ENCODE measurements at places on chromosomes 1 and 21. TPM values are rescaled to one million over a fixed set of nuclear protein-coding genes. Genes with fewer than 3 reads are reported as not detected.

DNA sequence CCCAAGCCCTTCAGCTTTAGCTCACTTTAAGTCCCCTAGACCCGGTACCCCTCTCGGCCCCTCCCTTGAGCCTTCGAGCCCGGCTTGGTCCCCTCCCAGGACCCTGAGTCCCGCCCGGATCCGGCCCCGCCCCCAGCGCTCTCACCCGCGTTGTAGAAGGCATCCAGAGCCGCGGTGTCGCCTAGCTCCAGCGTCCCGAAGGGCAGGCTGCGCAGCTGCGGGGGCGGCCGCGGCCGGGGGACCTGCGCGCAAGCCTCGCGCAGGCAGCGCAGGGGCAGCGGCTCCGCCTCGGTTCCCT is 699 bp downstream of the MAP3K6 start:
- peak; percentile 53 for DNase-seq
- peaks cover 2% of the 10 kb centered on the region for H3K27me3 ChIP-seq
- peak overlapping the region; percentile 98 for H3K27ac ChIP-seq
- peak overlapping the region; percentile 92 for H3K4me3 ChIP-seq
- H3K4me1 ChIP-seq: peaks cover 19% of the 10 kb centered on the region

DNA sequence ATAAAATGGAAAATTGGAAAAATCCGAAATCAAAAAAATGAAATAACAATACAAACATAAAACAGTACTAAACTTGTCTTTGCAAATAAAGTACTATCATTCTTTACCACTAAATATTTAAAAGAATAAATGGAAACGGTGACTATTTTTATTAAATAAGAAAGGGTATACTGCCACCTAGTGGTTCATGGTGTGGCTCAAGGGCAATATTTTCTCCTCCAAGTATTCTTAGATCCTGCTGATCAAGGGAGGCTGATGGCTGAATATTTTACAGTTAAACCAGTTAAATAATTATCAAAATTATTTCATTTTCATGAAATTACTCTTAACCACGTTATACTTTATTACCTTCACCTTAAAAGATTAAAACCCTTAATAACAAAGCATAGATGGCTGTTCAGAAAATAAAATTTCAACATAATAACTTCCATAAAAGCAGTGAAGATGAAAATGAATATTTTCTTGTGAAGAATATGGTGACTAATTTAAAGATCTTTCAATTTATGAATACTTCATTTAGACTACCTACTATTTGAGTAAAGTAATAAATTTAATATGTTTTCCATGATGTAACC is 1793.9 kb downstream of the NCAM2 start:
- H3K4me1 ChIP-seq: no peaks in the 10 kb centered on the region
- H3K4me3 ChIP-seq: no peak overlapping the region
- H3K27ac ChIP-seq: no peak overlapping the region
- no peaks in the 10 kb centered on the region for H3K27me3 ChIP-seq
- no peaks in the 10 kb centered on the region for H3K36me3 ChIP-seq

GRCh38 chr1:3676581-3677470 is 24.5 kb downstream of the TP73 start:
- no peaks in the 10 kb centered on the region for H3K4me1 ChIP-seq
- peaks cover 29% of the 10 kb centered on the region for H3K27me3 ChIP-seq
- no peaks in the 10 kb centered on the region for H3K36me3 ChIP-seq
- no peak overlapping the region for H3K27ac ChIP-seq
- no peak for DNase-seq
- no peak overlapping the region for H3K4me3 ChIP-seq

OXCT2 gene
- total RNA-seq: 1.7 TPM

- H3K4me1 ChIP-seq: no peaks in the 10 kb centered on the region
- no peaks in the 10 kb centered on the region for H3K27me3 ChIP-seq
- H3K4me3 ChIP-seq: no peak overlapping the region
- peaks cover 13% of the 10 kb centered on the region for H3K36me3 ChIP-seq
Observed at GRCh38 chr1:35334485-35334884, 66.0 kb downstream of the ZMYM4 start.

LCE2C gene
- total RNA-seq: not detected

OLFML2B gene
- total RNA-seq: 9.1 TPM

RHD gene
- total RNA-seq: not detected

GRCh38 chr1:203692565-203693470 is 66.2 kb downstream of the ATP2B4 start:
- peak overlapping the region; percentile 75 for H3K4me3 ChIP-seq
- H3K27me3 ChIP-seq: peaks cover 11% of the 10 kb centered on the region
- DNase-seq: peak; percentile 95
- peaks cover 79% of the 10 kb centered on the region for H3K4me1 ChIP-seq
- peaks cover 35% of the 10 kb centered on the region for H3K36me3 ChIP-seq
- peak overlapping the region; percentile 99 for H3K27ac ChIP-seq

GRCh38 chr1:93585059-93585966 is 96.3 kb downstream of the BCAR3 start:
- peak; percentile 61 for DNase-seq
- H3K4me1 ChIP-seq: peaks cover 67% of the 10 kb centered on the region
- peak overlapping the region; percentile 41 for H3K4me3 ChIP-seq
- peak overlapping the region; percentile 84 for H3K27ac ChIP-seq

DNA sequence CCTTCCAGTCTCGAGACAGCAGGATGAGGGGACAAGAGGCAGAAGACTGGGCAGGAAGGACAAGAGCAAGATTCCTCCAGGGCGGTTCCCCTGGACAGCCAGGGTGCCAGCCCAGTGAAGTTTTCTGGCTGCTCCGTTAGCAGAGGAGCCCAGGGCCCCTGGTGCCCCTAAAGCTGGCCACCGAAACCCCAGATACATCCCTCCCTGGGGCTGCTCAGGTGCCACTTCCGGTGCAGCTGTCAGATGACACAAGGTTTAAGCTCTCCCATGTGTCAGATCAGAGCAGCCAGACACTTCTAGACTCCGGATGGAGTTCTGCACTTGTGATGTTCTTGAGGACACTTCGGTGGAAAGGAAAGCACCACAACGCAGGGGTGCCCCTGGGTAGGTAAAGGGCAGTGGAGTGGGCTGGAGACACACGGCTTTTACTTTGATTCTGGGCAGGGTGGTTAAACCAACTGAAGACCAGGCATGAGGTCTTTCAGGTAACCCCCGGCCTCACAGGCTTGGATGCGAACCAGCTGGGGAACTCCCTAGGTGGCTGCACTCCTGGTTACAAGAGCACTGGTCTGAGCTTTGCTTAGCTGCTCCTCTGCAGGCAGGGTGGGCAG is 85.7 kb downstream of the ITPKB start:
- 0 out of 2 replicates have a peak overlapping the region, but pooled peaks have one; percentile 9 for H3K27ac ChIP-seq
- no peak for DNase-seq
- H3K4me1 ChIP-seq: peaks cover 26% of the 10 kb centered on the region
- H3K36me3 ChIP-seq: no peaks in the 10 kb centered on the region
- H3K27me3 ChIP-seq: peaks cover 3% of the 10 kb centered on the region

DNA sequence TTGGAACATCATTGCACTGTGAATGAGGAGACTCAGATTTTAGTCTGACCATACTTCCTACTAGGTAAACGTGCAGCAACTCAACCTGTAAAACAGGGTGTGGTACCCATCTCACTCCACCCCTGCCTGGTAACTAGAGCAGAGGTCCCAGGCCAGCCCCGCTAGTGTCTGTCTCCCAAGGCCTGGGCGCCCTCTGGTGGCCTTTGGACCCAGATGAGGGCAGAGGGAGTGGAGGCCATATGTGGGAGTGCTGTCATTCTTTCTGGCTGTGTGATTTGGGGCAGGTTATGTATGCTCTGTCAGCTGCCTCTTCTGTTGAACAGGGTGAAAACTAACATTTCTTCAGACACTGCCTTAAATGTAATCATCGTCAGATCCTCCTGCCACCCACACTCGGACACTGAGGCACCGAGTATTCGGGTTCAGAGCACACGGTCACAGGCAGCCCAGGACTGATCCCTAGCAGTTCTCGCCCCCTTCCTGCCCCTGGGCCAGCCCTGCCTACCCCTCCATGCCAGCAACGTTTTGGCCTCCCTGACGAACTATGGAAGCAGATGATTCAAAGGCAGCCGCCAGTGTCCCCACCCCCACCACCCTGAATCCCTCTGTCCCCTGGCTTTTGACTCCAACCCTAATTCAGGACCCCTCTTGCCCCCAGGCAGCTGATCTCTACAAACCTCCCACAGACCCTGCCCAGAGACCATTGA is 76.0 kb downstream of the CD247 start:
- H3K36me3 ChIP-seq: no peaks in the 10 kb centered on the region
- no peak overlapping the region for H3K27ac ChIP-seq
- H3K4me3 ChIP-seq: no peak overlapping the region
- 0 out of 2 replicates have a peak, but pooled peaks cover 8% of the 10 kb centered on the region for H3K4me1 ChIP-seq

KLHDC9 gene
- 1.5 TPM for total RNA-seq

DNA sequence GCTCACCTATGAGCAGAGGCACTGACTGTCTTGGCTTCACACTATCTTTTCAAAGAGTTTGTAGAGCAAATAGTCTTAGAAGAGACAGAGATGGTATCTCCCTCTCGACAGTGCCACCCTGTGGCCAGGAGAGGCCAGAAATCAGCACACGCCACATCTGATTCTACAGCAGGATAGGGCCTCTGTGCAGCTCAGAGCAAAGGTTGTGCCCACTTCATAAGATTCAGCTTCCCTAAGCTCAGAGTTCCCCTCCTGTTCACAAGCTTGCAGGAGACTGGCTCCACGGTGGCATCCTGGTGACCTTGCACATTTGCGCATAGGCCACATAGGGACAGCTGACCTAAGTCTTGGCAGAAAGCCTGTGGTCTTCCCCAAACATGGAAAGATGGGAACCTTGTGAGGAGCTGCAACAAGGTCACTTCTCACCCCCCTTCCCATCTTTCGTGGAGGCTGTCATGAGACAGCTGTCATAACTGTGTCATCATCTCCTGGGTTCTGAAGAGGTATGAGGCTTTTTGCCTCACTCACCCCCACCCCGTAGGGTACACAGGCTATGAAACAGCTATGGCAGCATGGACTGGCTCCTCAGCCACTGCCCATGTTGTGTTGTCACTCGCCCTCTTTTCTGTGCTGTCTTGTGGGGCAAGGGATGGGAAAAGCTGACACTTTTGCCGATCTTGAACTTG is 3.0 kb downstream of the ITLN2 start:
- no peak overlapping the region for H3K4me3 ChIP-seq
- H3K4me1 ChIP-seq: peaks cover 25% of the 10 kb centered on the region
- H3K27ac ChIP-seq: no peak overlapping the region
- peaks cover 27% of the 10 kb centered on the region for H3K27me3 ChIP-seq
- no peaks in the 10 kb centered on the region for H3K36me3 ChIP-seq

NEXN gene
- 55.1 TPM for total RNA-seq

GRCh38 chr1:31505911-31506497 is 70.3 kb upstream of the TINAGL1 start:
- DNase-seq: peak; percentile 82
- H3K27ac ChIP-seq: no peak overlapping the region
- H3K36me3 ChIP-seq: no peaks in the 10 kb centered on the region
- H3K27me3 ChIP-seq: peaks cover 43% of the 10 kb centered on the region
- peaks cover 16% of the 10 kb centered on the region for H3K4me1 ChIP-seq

CACHD1 gene
- total RNA-seq: 3.9 TPM

DNA sequence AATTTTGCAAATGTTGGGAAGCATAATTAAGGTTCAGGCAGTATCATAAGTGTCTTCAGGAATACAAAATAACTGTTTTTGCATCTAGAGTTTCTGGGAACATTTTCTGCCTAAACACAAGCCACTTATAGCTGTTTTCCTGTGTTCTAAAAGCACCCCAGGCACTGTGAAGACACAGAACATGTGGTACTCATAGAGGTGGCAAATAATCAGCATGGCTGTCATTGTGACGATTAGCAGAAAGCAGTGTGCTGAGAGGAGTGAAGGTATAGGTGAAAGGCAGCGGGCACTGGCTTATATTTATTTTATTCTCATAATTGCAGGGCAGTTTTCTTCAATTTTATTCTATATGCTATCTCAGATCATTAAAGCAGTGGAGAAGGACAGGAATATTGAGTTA is 119.6 kb downstream of the LRRC53 start:
- no peak overlapping the region for H3K27ac ChIP-seq
- no peak for DNase-seq
- H3K36me3 ChIP-seq: no peaks in the 10 kb centered on the region
- no peak overlapping the region for H3K4me3 ChIP-seq

DNA sequence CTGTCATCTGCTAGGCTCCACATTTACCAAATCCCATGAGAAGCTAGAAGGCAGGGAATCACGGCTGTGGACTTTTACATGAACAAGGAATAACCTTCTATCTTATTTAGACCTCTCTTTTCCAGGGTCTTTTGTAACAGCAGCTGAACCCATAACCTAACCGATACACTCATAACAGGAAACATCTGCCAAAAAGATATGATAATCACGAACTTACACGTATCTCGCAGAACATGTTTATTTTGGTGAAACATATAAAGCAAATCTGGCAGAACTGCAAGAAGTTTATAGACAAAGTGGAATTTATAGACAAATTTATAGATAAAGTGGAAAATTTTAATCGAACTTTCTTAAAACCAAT is 20.4 kb downstream of the TINAGL1 start:
- no peak overlapping the region for H3K27ac ChIP-seq
- no peak for DNase-seq
- H3K36me3 ChIP-seq: no peaks in the 10 kb centered on the region
- peaks cover 7% of the 10 kb centered on the region for H3K4me1 ChIP-seq
- no peak overlapping the region for H3K4me3 ChIP-seq
- peaks cover 8% of the 10 kb centered on the region for H3K27me3 ChIP-seq

DNA sequence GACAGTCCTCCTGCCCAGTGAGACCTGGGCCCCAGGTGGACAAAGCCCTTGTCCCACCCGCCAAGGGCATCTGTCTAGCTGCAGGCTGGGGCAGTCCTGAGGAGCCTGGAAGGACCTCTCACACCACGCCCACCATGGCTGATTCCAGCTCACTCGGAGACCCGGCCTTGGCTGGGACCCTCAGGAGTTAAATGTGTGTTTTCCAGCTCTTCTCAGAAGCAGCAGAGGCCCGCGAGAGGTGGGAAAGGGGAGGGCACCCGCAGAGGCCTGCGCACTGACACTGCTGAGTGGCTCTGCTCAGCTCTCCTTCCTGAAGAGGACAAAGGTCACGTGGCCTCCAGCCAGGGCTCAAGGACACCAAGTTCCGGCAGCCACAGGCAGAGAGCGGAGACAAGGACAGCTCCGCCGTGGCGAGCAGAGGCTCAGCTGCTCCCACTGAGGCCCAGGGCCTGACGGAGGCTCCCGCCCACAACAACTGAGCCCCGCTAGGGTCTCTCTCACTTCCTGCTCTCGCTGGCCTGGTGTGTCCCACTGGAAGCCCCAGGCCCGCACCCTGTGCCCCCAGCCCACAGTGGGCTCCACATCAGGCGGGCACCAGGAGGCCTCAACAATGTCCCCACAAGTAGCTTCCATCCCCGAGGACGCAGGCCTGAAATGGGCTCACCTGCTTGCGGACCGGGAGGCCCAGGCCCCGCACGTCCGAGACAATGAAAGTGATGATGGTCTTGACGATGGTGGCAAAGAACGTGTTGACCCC is 16.9 kb downstream of the SLC19A1 start:
- peaks cover 30% of the 10 kb centered on the region for H3K36me3 ChIP-seq
- no peaks in the 10 kb centered on the region for H3K4me1 ChIP-seq
- no peaks in the 10 kb centered on the region for H3K27me3 ChIP-seq
- DNase-seq: no peak
- H3K4me3 ChIP-seq: no peak overlapping the region

Data from HFFc6 (cell line).